ENCODE measurements at places on chromosomes 4 and X. TPM values are rescaled to one million over a fixed set of nuclear protein-coding genes. Genes with fewer than 3 reads are reported as not detected.

DNA sequence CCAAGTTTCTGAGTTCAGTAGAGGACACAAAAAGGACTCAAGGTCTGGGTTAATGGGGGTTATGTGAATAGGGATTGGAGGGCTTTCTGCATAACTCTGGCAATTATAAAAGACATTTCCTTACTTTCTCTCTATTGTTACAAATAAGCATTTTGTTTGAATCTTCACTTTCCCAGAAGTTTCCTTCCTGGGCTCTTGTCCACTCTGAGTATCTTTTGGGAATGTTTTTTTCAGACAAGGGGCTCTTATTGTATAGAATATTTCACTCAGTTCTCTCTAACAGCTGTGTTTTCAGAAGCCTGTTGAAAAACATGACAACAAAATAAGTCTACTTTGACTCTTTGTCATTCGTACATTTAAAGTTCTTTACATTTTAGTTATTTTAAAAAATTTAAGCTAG, 57.6 kb upstream of the MAP9 start:
- H3K27me3 ChIP-seq, result no peaks in the 10 kb centered on the region
- DNase-seq, result no peak
- H3K36me3 ChIP-seq, result no peaks in the 10 kb centered on the region

- H3K27me3 ChIP-seq, result no peaks in the 10 kb centered on the region
- no peaks in the 10 kb centered on the region for H3K4me1 ChIP-seq
- H3K27ac ChIP-seq, result no peak overlapping the region
- no peaks in the 10 kb centered on the region for H3K36me3 ChIP-seq
- no peak for DNase-seq
Measured at GRCh38 chr4:80685214-80685613, 345.3 kb upstream of the BMP3 start.

DNA sequence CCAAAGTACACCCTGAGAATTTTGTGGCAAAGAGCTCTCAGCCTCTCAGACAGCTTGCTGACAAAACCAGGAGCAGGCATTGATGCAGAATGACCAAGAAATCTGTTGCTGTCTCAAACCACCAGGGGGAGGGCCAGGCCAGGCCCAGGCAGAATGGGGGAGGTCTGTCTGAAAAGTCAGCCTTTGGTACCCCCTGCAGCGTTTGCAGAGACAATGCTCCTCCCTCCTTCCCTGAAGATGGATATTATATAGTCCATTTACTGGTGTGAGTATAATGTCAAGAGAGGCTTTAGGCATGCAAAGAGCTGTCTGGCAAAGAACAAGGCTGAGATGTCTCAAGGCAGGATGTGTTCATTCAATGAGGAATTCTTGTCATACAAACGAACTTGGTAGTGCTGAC, 52.9 kb upstream of the TRPC5OS start:
- no peak overlapping the region for H3K27ac ChIP-seq
- H3K27me3 ChIP-seq, result no peaks in the 10 kb centered on the region
- no peak overlapping the region for H3K4me3 ChIP-seq

FGFBP1 gene
- total RNA-seq, result not detected

TEX11 gene
- not detected for total RNA-seq

MFAP3L gene
- 4.3 TPM for total RNA-seq

DNA sequence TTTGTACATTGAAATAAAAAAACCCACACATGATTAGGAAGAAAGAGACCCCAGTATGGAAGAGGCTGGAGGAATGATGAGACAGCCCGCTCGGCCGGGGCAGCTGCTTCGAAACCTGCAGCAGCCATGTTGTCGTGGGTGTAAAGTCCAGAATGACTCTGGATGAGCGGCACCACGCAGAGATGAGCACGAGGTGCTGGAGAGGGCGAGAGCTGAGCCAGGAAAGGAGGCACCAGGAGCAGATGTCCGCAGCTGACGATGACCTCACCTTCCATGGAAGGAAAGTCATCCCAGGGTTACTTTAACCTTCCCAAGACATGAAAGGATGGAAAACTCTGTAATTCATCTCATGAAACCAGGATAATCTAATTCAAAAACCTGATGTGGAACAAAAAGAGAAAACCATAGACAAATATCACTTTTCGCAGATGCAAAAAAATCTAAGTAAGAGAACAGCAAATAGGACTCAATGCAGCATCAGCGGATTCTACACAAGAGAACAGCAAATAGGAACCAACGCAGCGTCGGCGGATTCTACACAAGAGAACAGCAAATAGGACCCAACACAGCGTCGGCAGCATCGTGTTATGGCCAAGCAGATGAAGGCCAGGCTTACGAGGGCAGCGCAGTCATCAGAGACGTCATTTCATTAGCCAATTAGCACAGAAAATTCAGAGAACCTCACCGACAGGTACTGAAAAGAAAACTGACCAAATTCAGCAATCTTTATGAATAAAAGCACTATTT, 25.9 kb upstream of the SPON2 start:
- no peak overlapping the region for H3K27ac ChIP-seq
- H3K27me3 ChIP-seq, result no peaks in the 10 kb centered on the region
- DNase-seq, result peak; percentile 45

Measured in gastrocnemius medialis (tissue), 4 donors.